Kidney tubule cell (primary cell): ENCODE measurements at places on chromosomes 13 and 19.

DNA sequence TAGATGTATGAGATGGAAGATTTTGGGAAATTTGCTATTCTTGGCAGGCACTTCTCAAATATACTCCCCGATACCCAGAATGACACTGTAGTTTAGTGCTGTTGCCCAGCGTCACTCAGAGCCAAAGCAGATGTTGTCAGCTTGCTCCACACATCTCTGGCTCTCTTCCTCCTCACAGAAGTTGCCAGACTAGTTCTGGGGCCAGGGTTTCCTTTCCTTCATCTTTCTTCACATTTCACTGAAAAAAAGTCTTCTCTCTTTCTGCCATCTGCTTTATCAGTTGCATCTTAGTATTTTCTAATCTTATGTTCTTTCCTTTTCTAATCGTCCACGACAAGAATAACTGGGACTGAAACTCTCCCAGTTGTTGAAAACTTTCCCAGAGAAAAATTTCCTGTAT, 251.4 kb downstream of the RGCC start:
- no peak for DNase-seq

DNA sequence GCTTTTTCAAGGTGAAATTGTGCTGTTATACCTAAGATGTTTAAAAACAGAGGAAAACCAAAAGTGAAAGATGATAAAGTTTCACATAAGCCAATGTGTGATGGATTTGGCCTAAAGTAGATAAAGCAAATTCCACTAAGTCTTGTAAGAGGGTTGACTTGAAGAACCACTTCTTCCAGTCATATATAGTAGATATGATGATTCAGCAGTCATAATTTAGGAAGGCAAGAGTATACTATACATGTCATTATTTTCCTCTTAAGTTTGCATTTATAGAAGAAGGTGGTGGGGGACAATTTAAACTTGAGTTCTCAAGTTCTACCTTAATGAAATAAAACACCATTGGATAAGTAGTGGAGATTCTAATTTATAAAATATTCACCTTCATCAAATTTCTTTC, 37.3 kb downstream of the PHF11 start:
- no peak for DNase-seq

GRCh38 chr19:33668968-33669367, 47.2 kb downstream of the CHST8 start:
- DNase-seq: no peak

DNA sequence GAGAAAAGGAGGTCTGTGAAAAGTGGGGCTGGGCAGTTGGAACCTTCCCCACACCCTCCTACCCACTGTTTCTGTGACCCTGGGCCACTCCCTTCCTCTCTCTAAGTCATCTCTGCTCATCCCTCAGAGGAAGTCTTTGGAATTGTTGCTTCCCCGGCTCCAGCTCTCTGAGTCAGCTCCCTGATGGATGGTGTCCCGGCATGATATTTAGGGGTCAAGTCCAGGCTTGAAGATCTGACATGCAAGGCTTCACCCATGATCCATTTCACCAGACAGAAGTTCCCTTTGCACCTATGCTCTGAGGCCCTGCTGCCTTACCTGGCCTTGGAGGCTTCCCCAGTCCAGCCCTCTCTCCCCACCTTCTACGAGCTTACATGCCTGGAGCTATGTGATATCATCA, 13.3 kb downstream of the EXOC3L2 start:
- DNase-seq: no peak

DNA sequence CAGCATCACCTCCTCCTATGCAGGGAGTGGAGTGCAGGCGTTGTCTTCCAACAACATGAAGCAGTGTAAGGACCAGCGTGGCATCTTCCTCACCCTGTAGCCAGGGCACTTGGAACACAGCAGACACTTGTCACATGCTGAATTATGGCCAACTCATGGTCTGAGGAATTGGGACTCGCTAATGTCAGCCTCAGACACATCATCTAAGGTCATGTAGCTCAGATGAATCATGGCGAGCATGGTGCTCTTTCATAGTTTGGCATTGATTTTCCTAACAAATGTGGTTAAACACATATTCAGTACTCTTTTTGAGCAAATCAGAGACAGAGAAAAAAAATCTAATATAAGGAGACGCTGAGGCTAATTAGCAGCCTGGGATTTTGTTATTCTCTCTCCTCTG, 99.6 kb upstream of the SGCG start:
- DNase-seq: no peak

DNA sequence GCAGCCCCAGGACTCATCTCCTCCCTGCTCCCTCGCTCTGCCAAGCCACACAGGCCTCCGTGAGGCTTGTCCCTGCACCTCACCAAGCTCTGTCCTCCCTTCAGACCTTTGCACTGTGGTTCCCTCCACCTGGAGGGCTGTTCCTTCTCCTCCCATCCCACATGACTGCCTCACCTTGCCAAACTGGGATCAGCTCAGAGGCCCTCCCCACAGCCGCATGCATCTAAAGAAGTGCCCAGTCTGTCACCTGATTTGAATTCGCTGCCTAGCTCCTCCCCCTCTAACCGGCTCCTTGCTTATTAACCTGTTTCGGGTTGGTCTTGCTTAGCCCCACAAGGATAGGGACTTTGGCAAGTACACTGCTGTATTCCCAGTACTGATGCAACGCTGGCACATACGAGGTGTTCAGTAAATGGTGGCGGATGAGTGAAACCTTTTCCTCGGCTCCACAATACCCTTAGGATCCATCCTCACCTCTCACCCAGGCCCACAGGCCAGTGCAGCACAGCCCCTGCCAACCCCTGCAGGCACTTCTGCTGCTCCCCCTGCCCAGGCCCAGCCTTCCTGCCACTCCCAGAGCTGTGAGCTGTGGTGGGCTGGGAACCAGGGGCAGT, 4.4 kb downstream of the AKT2 start:
- DNase-seq: peak; percentile 45

DNA sequence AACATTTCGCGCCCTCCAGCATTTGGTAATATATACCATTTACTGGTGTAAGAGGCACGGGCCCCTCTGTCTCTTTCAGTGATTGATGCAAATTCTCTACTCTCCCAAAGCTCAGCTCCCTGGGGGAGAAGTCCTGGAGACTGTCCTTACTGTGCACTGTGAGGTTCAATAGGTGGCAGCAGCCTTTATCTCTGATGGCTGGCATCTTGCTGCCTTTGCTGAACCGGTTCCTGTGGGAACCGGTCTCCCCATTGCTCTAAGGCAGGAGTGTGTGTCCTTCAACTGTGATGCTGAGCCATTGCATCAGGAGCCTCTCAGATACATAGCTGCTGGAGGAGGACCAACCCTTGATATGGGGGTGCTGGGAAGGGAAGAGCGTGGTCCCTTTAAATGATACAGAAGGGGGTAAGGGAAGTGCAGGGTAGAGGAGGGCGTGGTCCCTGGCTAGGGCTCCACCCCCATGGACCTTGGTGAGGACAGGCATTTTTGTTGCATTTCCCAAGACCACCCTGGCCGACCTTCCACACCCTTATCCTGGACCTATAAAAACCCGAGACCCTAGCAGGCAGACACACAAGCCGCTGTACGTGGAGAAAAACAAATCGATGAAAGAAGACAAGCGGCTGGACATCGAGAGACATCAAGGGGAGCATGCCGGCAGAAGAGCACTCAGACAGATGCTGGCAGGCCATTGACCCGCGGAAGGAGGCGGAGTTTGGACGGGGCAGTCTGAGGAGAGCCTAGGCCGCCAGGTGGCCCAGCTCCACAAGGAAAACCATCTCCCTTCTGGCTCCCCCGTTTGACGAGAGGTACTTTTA, 41.1 kb upstream of the GTF3A start:
- DNase-seq: no peak
